ENCODE measurements at places on chromosomes 6 and 20.

GRCh38 chr6:134358320-134358719, 40.4 kb upstream of the SGK1 start:
- no peak for DNase-seq

DNA sequence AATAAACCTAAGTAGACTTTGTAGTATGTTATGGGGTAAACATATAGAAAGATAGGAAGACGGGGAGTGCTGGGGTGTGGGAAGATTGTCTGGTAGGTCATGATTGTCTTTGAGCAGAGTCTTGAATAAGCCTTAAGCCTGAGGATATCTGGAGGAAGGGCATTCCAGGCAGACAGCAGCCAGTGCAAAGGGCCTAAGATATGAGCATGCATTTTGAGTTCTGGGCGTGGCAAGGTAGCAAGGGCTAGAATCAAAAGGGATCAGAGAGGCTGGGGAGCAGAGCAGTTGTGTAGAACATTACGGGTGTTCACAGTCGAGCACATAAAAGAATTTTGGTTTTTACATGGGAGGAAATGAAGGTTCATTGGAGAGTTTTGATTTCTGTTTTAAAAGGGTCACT, 14.3 kb downstream of the BICRAL start:
- DNase-seq, result no peak

GRCh38 chr6:117491916-117492315, 9.4 kb downstream of the DCBLD1 start:
- DNase-seq, result no peak

- DNase-seq, result no peak
Observed at GRCh38 chr6:31462026-31462963, 35.6 kb upstream of the MICB start.

DNA sequence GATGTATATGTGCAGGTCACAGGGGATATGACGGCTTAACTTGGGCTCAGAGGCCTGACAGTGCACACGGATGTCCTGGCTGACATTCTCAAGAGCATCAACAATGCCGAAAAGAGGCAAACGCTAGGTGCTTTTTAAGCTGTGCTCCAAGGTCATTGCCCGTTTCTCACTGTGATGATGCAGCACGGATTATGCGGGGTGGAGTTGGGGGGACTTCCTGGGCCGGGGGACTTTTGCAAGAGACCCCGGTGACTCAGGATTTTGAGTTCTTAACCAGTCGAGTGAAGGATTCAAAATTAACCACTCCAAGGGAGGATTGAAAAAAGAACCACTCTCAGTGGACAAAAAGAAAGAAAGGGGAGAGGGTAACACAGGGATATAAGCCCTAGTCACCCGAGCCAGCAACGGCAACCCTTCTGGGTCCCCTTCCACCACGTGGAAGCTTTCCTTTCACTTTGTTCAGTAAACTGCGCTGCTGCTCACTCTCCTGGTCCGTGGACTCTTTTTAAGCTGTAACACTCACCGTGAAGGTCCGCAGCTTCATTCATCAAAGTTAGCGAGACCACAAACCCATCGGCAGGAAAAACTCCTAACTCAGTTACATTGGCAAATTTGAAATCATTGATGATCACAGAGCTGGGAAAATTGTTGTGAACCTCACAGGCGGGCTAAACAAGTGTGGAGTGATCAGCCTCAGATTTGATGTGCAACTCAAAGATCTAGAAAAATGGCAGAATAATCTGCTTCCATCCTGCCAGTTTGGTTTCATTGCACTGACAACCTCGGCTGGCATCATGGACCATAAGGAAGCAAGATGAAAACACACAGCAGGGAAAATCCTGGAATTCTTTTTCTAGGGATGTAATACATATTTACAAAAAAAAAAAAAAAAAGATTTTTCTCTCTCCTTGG, 199.3 kb downstream of the ARID1B start:
- peak; percentile 50 for DNase-seq

- no peak for DNase-seq
Observed at GRCh38 chr6:53951383-53951782, 156.6 kb downstream of the LRRC1 start.

Data from NCI-H1092 (cell line).